ENCODE measurements at places on chromosomes 4 and X.
A peak's percentile ranks its signal among the peaks of the same experiment; 100 is the strongest.

- no peak for DNase-seq
Observed at GRCh38 chr4:70372760-70373159, 10.2 kb upstream of the SMR3B start.

DNA sequence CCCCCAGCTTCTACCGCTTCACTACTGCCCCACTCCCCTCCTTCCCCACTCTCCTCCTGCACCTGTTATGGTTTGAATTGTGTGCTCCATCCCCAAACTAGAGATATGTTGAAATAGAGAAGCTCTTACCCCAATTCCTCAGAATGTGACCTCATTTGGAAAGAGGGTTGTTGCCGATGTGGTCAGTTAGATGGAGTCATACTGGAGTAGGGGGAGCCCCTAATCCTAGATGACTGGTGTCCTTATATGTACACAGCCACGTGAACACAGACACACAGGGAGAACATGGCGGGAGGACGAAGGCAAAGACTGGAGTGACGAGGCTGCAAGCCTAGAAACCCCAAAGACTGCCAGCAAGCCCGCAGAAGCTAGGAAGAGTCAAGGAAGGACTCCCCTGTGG is 84.3 kb downstream of the FHDC1 start:
- DNase-seq = no peak

GRCh38 chr4:184100297-184100885 is 117.3 kb downstream of the ENPP6 start:
- DNase-seq = peak; percentile 9

DNA sequence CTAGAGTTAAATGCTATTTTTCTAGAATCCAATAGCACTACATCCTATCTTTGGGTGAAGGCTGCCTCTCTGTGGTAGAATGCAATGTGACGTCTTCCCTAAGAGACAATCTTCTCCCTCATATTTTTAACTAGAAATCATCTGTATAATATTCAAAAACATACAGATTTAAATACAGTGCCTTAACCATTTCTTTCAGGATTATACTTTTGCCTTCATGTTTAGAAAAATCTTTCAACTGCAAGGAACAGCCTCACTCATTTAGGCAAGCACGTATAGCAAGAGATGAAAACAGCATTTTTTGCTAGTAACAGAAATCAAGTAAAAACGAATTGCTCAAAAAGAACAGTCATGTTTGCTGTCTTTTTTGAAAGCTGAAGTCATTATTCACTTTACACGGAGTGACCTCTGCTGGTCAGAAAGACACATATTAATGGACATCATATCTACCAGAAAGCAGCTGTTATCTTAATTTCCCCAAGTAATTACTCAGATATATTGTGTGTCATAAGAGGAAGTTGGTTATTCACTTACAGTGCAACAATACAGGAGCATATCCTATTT is 422.3 kb downstream of the STPG2 start:
- no peak for DNase-seq

GRCh38 chr4:83125738-83126141 is 11.2 kb upstream of the PLAC8 start:
- DNase-seq = peak; percentile 16

DNA sequence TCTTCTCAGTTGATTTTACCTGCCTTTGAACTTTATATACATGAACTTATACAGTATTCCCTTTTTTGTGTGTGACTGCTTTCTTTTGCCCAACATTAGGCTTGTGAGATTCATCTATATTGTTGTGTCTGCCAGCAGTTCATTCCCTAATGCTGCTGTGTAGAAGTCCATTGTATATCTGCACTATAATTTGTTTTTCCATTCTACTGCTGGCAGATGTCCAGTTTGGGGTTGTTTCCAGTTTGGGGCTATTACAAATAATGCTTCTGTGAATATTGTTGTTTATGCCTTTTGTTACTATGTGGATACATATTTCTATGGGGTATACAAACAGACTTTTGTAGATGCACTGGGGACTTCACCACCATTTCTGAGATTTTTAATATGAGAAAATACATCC is 268.4 kb downstream of the DCTD start:
- no peak for DNase-seq

DNA sequence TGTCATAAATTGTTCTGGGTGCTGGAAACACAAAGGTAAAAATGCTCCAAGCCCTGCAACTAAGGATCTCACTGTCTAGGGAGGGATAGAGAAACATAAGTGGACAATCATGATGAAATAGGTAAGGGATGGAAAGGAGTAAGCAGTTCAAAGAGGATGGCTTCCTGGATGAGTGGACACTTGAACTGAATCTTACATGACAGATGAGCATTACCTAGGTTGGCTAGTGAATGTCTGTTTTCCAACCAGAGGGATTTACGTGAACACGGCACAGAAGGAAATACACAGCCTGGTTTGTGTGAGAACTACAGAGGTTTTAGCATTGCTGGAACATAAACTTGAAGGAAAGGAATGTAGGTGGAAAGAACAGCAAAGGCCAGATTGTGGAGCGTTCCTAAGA is 150.2 kb upstream of the GALNT7 start:
- DNase-seq = no peak

- DNase-seq = no peak
Observed at GRCh38 chr4:47830265-47831025, 7.4 kb downstream of the CORIN start.

- DNase-seq = no peak
Observed at GRCh38 chr4:64192731-64193412, 216.4 kb downstream of the TECRL start.

DNA sequence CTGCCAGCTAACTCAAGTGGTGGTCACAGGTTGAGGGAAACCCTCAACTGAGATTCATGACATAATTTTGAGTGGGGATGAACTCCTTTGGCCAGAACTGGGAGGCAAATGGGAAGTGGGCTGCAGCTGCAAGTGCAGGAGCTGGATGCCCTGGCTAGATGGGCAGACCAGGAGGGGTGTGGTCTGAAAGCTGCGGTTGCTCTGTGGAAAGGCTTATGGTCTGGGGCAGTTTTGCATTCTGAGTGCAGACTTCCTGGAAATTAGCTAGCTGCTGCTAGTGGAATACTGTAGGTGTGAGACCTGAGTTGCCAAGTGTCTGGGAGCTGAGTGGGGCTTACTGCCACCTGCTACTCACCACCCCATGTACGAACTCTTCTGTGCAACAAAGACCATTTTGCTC is 52.1 kb upstream of the NAP1L2 start:
- DNase-seq = no peak

DNA sequence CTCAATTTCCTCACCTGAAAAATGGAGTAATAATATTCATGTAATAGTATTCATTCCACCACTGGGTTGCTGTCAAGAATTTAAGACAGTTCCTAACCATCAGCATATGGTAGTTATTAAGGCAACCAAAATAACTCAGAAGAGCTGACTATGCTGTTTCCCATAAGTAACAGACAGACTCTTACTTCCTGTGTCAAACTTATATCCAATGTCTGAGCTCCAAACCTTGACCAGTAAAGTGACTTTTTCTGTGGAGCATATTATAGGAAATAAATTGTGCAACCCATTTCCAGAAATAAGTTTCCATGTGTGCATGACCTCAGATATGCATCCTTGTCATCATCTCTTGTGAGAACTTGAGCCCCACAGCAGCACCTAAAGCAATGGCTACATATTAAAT is 78.8 kb downstream of the HADH start:
- DNase-seq = no peak

DNA sequence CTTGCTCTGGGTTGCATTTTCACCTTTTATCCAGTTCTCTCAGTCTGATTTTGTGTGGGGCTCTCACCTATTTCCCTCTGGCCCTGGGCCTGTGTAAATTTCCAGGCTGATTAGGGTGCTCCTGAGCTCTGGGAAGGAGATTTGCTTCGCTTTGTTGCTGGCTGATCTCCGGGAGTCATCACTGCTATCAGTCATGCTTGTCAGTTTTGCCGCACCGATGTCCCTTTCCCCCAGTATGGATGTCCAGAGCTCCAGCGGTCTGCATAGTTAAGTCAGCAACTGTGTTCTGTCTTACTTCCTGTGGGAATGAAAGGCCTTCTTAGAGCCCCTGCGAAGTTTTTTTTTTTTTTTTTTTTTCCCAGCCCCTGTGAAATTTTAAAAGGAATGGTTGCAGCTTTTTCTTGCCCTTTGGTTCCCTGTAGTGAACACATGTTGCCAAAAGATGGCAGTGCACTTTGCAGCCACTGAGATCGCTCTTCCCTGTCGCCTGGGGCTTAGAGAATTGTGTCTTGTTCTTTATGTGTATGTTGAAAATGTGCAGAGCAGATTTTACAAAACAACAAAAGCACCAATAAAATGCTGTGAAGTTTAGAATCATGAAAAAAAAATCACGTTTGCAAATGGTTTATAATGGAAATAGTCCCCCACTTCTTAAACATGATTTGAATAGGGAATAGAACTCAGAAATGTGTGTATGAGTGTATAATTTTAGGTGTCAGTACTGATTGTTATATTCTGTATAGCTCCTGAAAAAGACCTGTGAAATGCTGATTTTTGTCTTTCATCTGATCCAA is 109.1 kb upstream of the SLC4A4 start:
- no peak for DNase-seq

GRCh38 chrX:154439841-154440240 is 2.9 kb downstream of the GDI1 start:
- no peak for DNase-seq

DNA sequence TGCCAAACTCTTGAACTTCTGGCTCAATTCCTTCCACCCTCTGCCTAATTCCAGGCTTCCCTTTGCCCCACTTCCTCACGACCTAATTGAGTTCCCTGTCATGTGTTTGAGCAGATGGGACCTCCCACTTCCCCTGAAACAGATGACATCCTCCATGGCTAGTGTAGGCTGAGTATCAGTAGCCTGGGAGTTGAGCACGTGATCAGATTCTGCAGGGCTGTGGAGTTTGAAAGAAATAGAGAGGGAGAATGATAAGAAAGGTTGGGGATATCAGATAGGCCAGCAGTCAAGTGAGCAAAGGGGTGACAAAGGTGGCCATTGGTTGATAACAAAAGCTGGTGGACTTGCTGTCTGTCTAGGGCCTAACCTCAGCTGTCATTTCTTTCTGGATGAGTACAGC is 18.8 kb upstream of the NWD2 start:
- no peak for DNase-seq

DNA sequence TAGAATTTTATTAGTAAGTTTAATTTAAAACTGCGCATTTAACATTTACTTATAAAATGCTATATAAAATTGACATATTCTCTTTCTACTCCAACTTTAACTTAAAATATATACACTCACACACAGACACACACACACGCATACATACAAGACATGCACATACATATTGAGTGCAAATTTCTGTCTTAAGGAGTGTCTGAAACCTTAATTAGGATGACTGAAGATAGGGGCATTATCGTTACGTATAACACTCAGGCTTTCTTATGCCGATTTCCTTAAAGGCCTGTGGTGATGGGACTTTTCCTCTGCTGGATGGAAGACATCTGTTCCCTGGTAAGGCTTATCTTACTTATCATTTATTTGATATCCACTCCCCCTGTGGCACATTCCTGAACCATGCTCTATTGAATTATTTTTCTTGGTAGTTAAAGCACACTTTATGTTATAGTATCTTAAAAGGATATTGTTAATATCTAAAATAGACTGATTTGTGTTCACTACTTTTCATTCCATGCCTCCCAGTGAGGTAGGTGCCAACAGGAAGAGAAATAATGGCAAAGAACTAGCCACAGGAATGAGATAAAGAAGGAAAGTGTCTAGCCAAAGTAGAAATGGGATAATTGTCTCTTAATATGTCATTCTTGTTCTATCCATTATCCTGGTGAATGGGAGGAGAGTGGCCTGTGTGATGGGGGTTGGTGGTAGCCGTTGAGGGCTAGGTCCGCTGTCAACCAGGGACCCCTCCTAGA is 92.9 kb upstream of the GPRIN3 start:
- no peak for DNase-seq

Data from activated gamma-delta T cell (primary cell).